ENCODE measurements at places on chromosomes 2 and 18.

GRCh38 chr2:156532989-156533388 lies 96.8 kb downstream of the GPD2 start:
- no peak for DNase-seq

DNA sequence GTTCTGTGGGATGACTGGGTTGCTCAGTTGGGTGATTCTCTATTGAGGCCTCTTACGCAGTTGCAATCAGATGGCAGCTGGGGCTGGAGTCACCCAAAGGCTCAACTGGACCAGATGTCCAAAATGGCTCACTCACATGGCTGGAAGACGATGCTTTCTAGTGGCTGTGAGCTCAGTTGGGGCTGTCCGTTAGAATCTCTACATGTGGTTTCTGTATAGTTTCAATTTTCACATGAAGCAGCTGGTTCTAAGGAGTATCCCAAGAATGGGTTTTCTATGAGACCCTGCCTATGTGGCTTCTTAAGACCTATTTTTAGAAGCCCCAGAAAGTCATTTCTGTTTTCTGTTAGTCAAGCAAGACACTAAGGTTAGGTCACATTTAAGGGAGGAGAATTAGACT lies 4.4 kb downstream of the XRCC5 start:
- no peak for DNase-seq

- DNase-seq: no peak
Observed at GRCh38 chr2:157413326-157414035, 30.4 kb downstream of the CYTIP start.

DNA sequence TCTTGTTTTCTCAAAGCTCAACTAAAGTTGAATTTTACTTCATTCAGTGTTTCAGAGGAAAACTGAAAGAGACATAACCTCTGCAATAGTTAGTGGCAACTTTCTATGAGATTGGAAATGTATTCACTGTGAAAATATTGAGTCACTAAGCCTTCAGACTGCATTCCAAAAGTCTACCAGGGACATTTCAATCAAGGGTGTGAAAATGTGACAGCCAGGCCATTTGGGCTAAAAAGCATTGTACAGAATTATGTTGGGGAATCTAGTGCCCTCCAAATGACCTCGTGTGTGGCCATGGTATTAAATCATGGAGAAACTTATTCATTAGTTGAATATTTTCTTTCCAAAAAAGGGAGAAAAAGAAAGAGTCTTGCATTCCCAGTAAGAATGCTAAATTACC lies 251.9 kb downstream of the GRB14 start:
- no peak for DNase-seq

- no peak for DNase-seq
Observed at GRCh38 chr18:57534511-57534909, 52.0 kb downstream of the FECH start.

DNA sequence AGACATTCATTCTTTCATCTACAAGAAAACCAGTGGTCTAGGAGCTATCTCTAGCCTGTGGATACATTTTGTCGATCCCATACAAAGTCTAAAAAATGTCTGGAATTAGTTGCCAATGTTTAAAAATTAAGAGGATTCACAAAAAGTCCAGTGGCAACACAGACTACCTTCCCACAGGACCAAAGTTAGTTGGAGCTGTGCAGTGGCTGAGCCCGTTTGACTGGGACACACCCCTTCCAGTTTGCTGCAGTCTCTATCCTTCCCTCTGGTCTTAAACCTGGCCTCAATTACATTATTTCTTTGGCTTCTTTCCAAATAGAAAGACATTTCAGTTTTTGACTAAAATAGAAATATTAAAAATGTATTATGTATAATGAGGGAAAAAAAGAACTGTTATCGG lies 18.6 kb downstream of the SLC16A14 start:
- DNase-seq: no peak

- no peak for DNase-seq
Observed at GRCh38 chr18:58148954-58149471, 105.0 kb downstream of the NEDD4L start.

DNA sequence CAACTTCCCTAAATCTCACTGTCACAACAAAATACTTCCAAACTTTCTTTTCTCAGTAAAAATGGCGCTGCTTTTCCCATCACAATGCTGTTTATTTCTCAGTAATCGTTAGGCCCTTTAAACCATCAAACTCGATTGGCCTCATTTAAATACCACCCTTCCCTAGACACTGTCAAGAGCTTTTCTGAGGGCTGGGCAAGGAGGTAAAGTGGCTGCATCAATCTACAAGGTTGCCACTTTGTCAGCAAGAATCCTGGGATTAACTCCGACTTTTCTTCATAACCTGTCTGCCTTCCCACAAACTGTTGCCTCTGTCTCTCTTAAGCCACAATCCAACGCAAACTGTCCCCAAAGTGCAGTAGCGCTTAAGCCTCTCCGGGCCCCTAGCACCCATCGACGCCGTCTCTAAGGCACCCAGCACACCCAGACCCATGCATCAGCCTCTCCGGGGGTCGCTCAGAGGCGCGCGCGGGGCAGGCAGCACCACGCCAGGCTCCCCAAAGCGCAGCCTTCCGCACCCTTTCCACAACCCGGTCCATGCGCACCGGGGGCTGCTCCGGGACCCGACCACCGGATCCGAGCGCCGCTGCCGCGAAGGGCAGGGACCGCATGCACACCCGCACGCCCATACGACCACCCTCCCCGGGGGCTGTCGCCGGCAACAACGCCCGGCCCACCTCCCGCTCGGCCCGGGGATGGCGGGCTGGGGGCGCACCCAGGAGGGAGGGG lies 683 bp downstream of the MBOAT2 start:
- no peak for DNase-seq

DNA sequence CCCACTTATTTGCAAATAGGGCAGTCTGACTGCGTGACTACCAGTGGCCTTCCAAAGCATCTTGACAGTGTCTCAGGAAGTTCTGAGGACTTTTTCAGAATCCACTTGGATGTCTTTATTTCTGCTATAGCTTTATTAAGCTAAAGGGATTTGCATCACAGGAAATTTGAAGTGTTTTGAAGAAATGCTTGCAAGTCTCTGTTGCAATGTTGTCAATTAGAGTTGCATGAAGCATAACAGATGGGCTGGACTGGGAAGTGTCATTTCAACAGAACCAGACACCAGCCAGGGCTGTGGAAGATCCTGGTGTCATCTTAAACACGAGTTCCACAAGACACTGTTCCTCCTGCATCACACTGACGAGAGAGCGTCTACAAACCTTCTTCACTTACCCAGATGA lies 224.5 kb downstream of the EN1 start:
- DNase-seq: no peak

- no peak for DNase-seq
Observed at GRCh38 chr18:58231930-58232329, 187.9 kb downstream of the NEDD4L start.

DNA sequence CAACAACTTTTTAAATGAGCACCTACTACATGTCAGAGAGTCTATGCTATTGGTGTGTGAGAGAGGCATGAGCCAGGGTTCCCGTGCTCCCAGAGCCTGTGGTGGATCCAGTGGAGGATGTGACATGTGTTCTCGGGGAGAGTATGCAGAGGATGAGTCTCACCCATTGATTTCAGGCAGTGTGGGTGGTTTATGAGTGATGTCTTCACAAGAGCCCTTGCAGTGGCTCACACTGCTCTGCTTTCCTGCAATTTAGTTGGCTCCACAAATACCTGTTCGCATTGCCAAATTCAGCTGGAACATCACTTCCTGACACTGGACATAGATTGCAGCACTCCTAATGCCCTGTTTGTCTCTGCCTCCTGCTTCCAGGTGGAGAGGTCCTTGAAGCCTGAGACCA lies 243.6 kb upstream of the CXCR4 start:
- DNase-seq: no peak

DNA sequence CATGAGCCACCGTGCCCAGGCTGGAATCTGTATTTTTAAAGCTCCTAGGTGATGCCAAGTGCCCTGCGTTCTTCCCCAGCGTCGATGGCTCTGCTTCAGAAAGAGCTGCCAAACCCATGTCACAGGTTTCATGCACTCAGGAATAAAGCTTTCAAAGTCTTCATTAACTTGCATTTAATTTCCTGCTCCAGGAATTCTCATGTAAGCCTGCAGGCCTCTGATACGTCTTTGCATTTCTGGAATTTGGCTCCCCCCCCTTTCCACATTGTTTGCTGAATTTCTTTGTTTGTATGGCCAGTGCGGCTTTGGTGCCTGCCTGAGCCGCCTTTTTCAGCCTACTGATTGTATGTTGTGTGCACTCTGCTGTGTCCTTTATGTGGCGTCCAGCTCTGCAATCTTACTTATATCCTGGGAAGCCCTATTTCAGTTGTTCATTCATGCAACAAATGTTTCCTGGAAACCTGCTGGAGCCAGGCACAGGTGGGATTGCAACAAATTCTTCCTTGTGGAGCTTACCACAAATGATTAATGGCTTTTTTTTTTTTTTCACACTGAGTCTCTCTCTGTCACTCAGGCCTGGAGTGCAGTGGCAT lies 17.9 kb upstream of the OTOF start:
- DNase-seq: no peak

- DNase-seq: no peak
Observed at GRCh38 chr2:18047213-18047611, 168.7 kb downstream of the KCNS3 start.

GRCh38 chr2:65062843-65063825 lies 6.9 kb downstream of the CEP68 start:
- no peak for DNase-seq

DNA sequence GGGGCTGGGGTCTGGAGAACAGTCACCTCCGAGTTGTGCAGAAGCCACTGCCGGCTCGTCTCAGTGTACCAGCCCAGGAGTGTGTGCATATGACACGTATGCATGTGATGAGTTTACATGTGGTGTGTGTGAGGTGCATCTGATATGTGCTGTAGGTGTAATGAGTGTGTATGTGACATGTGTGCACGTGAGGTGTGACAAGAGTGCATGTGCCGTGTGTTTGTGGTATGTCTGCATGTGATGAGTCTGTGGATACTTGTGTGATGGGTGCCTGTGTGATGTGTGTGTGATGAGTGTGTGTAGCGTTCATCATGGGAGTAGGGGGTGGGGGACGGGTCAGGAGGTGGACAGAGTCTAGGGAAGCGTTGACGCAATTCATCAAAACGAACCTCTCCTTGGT lies 12.8 kb downstream of the NTSR2 start:
- DNase-seq: no peak

- DNase-seq: peak; percentile 39
Observed at GRCh38 chr2:25347205-25347815, 5.6 kb upstream of the DNMT3A start.

GRCh38 chr2:125679903-125680302 lies 976.1 kb upstream of the GYPC start:
- no peak for DNase-seq

- no peak for DNase-seq
Observed at GRCh38 chr2:61287254-61287653, 125.3 kb downstream of the C2orf74 start.

- DNase-seq: no peak
Observed at GRCh38 chr2:62939735-62940491, 110.7 kb upstream of the OTX1 start.

DNA sequence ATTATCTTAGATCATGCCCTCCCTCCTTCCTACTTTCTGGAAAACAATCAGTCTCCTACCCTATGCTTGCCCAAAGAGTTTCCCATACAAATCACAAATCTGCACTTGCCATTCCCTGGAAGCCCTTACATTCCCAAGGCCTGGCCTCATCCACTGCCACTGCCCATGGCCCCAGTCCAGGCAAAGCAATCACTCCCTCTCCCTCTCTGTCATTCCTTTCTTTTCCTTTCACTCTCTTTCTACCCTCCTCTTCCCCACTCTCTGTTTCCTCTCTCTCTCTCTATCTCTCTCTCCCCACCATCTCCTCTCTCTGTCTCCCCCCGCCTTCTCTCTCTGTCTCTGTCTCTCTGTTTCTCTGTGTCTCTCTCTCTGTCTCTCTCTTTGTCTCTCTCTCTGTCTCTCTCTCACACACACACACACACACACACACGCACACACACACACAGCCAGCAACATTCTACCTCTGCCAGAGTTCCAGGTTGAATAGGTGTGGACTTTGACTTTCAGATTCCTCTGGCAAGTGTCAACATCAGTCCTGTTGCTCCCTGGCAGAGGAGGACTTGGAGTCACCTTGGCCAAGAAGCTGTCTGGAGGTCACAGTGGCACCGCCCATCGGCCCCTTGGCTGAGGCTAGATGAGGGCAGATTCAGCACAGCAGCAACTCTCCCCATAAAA lies 43.7 kb upstream of the NAT8 start:
- no peak for DNase-seq

- no peak for DNase-seq
Observed at GRCh38 chr18:61606759-61607158, 273.5 kb downstream of the CDH20 start.

DNA sequence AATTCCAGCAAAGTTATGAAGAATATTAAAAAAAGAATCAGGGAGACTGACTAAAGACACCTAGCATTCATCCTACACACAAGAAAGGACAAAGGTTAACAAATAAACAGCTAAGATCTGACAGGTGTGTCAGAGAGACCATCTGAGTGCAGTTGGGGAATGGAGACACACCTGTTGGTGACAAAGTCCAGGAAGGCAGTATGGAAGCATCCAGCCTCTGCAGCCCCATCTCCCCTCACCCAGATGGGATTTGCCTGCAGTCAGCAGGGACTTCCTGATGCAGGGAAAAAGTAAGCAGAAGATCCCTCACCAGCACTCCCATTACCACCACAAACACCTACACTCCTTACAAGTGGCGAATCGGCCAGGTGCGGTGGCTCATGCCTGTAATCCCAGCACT lies 37.9 kb downstream of the USP34 start:
- DNase-seq: no peak

- DNase-seq: no peak
Observed at GRCh38 chr2:200466425-200467418, 43.1 kb downstream of the KCTD18 start.

DNA sequence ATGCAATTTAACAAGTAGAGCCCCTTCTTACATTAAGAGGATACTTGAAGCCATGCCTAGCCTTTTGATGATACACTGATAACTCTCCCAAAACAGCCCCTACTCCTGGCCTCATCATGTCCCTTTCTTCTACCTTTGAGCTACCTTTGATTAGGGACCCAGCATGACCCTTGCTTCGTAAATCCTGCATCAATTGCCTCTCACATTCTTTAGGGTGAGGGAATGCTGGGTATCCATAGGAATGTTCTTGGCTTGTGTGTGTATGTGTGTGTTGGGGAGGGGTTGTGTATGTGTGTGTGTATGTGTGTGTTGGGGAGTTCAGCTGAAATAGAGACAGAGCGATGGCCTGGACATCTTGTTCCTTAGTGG lies 5.3 kb upstream of the KRCC1 start:
- DNase-seq: no peak

DNA sequence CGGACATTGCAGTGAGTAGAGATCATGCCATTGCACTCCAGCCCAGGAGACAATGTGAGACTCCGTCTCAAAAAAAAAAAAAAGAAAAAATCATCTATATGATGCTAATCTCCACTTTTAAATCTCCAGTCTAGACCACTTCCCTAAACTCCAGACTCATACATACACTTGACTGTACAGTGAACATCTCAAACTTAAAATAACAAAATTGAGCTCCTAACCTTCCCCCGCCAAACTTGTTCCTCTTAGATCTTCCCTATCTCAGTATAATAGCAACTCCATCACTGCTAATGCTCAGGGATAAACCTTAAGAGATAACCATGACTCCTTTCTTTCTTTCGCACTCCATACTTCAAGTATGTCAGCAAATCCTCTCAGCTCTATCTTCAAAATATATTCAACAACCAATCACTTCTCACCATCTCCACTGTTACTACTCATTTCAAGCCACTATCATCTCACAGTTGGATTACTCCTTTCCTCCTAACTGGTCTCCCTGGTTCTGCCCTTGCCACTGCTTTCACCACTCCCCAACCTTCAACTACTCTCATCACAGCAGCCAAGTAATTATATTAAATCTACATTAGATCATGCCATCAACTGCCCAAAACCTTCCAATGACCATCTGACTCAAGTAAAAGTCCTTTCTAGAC lies 12.0 kb downstream of the MEMO1 start:
- DNase-seq: no peak
